ENCODE measurements at places on chromosomes 6 and 20.

DNA sequence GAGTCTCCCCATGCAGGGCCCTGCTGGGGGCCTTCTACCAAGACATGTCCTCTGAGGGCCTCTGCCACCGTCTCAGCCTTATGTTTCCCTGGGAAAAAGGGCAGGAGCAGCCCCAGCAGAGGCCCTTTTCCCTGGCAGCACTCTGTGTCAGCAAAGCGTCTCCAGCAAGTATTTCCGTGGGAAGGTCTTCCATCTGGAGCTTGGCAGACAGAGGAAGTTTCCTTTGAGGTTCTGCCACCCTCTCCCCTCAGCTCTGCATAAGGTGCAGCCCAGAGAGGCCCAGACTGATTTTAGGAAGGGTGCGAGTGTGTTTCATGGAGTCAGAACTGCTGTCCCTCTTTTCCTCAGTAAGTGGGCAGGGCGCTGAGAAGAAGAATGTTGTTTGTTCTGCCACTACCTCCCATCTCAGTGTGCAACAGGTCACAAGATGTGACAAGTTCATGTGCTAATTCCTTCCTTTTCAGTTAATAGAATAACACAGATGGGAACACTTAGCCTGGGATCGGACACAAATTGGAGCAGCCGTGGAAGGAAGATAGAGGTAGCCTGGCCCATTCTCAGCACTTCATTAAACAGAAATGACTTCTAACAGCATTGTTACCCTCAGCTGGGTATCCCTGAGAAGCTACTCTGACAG lies 784.4 kb downstream of the MAFB start:
- DNase-seq: no peak

GRCh38 chr6:80331974-80332373 lies 225.5 kb downstream of the BCKDHB start:
- DNase-seq: no peak

- no peak for DNase-seq
These were observed 217.3 kb upstream of the TENT5A start for GRCh38 chr6:81969814-81970213.

- DNase-seq: no peak
These were observed 10.5 kb upstream of the PLN start for GRCh38 chr6:118537574-118537973.

GRCh38 chr6:11744753-11745152 lies 33.9 kb downstream of the ADTRP start:
- peak; percentile 96 for DNase-seq

GRCh38 chr6:77837034-77837784 lies 184.4 kb downstream of the MEI4 start:
- no peak for DNase-seq

DNA sequence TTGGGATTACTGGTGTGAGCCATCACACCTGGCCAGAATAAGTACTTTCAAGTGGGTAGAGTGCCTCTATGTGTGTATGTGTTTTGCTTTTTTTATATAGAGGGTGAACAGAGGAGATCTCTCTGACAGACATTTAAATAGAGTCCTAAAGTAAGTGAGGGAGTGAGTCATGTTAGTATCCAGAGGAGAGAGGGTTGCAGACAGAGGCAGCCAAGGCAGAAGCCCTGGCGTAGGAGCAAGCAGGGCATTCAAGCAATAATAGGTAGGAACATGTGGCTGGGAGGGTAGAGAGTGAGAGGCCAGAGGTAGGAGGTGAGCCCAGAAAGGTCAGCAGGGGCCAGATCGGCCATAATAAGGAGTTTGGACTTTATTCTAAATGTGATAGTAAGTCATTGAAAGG lies 48.9 kb downstream of the PHF20 start:
- DNase-seq: no peak

GRCh38 chr6:143739341-143739851 lies 61.6 kb downstream of the PHACTR2 start:
- no peak for DNase-seq

DNA sequence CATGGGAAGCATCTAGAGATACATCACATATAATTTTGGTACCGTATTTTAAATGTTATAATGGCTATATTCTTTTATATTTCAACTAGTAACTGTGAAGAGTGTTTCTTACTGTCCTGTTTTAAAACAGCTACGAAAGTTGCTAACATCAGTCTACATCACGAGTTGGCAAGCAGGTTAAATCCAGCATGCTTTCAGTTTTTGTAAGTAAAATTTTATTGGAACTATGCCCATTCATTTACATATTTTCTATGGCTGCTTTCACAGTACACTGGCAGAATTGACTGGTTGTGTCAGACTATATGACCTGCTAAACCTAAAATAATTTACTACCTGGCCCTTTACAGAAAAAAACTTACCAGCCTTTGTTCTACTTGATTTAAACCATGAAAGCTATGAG lies 478.1 kb downstream of the PHF3 start:
- DNase-seq: no peak

DNA sequence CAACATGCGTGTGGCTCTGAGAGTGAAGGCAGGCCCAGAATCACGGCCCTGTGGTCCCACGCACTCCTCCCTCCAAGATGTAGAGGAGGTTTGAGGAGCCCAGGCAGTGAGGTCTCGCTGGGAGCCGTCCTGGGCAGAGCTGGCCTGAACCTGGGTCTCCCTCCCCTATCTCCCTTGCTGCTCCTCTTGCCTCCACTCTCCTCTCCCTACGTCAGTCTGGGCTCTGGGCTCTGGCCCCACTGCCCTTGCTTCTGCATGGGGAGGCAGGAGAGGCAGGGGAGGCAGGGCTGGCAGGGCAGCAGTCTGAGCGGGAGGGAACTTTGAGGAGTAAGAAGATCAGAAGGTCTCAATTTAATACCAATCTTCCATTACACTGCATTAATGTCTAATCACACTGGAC lies 375.1 kb downstream of the ZFAND3 start:
- DNase-seq: no peak

GRCh38 chr20:42100137-42100704 lies 482.0 kb upstream of the CHD6 start:
- no peak for DNase-seq

GRCh38 chr6:118386975-118387374 lies 161.1 kb upstream of the PLN start:
- DNase-seq: no peak

- no peak for DNase-seq
These were observed 52.0 kb upstream of the SMOC2 start for GRCh38 chr6:168388641-168389633.

- DNase-seq: no peak
These were observed 11.8 kb upstream of the STXBP5 start for GRCh38 chr6:147192278-147192911.

DNA sequence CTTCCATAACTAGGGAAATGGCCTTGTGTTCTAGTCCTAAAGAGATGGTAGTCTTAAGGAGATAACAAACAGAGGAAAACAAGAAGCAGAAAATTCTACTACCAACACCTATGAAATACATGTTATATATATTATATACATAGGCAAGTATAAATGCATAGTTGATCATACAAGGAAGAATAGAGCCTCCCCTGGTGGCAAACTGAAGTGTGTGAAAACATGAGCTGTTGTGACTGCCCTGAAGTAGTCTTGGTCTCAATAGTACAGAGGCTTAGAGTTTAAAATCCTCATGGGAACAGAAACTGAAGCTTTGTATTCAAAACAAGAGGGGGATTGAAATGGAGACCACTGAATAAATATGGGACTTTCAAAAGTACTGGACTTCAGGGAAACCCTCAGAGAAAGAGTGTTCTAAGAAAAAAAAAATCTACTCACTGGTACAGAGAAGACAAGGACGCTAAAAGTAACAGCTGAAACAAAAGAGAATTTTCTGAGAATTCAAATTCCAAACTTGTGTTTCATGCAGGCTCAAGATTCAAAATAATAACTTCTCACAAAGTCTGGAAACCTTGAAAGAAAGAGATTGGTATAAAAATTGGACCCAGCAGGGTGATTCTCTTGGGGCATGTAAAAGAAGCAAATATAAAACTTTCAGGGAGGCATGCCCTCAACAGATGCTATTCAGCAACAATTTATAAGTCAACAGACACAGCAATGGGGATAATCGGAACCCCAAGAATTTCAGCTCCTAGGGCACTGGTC lies 59.7 kb upstream of the SAMD3 start:
- DNase-seq: no peak

- DNase-seq: no peak
These were observed 234.4 kb downstream of the SYNE1 start for GRCh38 chr6:152402791-152403190.

- DNase-seq: no peak
These were observed 179.7 kb upstream of the SHLD1 start for GRCh38 chr20:5570452-5570851.

DNA sequence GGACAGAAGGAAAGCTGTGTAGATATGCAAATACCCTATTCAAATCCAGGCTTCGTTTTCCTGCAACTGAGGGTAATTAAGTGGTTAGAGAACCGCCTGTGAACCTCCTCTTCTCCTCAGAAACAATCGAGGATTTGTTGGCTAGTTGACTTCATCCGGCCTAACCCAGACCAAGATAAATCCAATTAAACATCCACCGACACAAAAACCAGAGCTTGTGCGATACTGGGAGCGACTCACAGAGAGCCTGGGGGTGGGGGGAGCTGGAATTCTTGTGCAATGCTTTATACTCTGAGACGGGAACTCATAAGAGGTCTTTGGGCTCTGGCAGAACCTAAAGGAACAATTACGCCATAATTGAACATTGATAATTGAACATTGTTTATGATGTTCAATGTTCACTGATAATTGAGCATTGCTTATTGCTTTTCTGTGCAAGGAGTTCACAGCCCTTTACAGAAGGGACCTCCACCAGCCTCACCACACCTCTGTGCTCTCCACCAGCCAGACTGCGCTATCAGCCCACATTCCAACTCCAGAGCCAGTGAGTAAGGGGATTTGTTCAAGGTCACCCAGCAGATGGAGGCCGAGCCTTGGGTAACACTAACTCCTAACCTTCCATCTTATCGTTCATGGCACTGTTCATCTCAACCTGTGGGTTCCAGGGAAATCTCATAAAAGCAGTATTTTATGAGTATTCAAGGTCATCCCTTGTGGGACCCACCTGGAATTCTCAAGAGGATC lies 429.6 kb upstream of the JARID2 start:
- no peak for DNase-seq

Data from stromal cell of bone marrow (primary cell).